ENCODE measurements at places on chromosomes 5 and 9.

DNA sequence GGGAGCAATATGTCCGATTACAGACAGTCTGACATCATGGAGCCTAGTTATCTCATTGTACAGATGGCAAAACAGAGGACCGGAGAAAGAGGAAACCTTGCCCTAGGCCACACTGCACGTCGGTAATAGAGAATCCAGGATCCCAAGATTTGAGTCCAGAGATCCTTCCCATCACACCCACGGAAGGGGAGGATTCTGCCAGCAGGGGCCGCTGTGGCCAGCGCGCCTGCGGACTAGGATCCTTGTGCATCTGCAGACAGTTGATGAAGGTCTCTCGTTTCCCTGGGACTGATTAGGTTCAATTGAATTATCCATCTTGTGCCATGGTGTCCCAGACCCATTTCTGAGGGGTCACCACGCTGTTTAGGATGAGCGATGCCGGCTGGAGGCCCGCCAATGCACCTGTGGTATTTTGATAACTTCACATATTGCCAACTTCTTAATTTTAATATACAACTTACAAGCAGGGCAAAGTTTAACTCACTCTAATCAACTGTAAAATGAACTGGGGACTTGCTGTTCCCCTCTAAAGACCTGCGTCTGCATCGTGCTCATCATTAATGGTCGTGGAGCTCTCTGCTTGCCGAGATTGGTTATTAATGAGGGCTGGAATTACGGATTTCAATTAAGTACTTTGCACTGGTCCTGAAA is 592.7 kb upstream of the BRINP1 start:
- DNase-seq = no peak

DNA sequence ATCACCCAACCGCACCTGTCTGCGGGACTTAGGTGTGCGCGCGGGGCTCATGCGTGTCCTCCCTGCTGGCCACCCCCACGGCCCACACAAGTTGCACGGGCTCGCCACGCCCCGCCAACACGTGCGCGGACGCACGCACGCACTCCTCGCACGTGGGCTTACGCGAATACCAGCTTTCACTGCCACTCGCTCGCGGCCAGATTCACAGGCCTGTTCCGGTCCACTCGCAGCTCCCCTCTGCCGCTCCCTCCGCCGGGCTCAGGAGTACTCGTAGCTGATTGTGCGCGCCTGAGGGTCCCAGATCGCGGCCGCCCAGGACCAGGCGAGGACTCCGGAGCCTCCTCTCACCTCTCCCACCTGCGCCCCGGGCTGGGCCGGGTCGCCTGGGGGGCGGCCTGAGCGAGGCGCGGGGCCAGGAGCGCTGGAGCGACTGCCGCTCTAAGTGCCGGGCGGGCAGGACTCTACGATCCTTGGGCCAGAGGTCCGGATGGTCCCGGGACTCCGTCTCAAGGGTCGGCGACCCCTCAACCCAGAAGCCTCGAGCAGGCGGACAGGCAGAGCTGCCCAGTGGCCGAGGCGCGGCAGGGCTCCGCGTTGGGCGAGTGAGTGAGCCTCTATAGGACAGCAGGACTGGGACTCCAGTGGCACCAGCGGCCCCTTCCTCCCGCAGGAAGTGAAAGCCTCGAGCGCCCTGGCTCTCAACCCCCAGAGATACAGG is 3.4 kb downstream of the PCDHGC5 start:
- DNase-seq = no peak

DNA sequence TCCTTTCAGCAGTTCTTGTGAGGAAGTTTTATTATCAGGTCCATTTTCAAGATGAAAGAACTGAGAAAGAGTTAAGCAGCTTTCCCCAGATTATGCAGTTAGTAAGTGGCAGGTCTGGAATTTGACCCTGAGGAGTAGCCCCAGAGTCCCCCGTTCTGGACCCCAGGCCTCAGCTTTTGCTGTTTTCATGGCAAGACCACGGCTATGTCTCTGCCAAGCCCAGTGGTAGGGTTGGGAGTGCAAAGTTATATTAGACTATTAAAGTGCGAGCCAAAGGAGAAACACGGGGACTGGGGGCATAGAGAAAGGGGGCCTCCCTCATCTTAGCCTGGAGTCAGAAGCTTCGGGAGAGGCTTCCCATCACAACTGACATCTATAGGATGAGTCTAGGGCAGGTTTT is 19.3 kb upstream of the ORM1 start:
- DNase-seq = no peak

- no peak for DNase-seq
Observed at GRCh38 chr5:1197876-1198666, 3.3 kb upstream of the SLC6A19 start.
